ENCODE measurements at places on chromosomes 7 and 10.

DNA sequence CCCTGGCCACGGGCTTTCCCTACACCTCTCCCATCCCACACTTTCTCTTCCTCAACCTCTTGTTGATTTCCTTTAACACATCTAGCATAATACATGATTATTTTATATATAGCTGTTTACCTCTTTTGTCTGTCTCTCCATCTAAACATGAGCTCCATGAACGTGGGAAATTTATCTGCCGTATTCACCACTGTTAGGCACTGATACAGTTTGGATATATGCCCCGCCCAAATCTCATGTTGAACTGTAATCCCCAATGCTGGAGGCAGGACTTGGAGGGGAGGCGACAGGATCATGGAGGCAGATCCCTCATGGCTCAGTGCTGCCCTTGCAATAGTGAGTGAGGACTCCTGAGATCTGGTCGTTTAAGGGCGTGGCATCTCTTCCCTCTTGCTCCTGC lies 5.7 kb downstream of the CYTH3 start:
- H3K4me3 ChIP-seq = no peak overlapping the region
- no peak for DNase-seq
- H3K4me1 ChIP-seq = peaks cover 14% of the 10 kb centered on the region
- H3K27ac ChIP-seq = no peak overlapping the region

GRCh38 chr7:98970016-98970615 lies 91.8 kb downstream of the TRRAP start:
- H3K4me3 ChIP-seq = no peak overlapping the region
- no peak for DNase-seq
- peaks cover 45% of the 10 kb centered on the region for H3K36me3 ChIP-seq

DNA sequence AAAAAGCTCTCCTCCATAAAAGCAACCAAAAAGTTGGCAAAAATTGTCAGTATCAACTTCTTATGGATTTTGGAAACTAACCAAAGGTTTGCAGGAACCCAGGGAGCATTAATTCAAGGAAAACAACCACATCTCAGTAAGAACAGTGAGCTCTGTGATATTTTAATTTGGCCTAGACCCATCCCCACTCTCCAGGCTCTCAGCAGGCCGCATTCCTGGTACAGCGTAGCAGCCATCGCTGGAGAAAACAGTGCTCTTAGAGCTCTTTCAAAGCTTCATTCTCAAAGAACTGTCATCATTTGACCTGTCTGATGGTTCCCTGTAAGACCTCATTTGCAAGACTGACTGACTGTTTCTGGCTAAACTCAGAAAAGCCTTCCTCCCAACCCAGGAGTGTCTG lies 81.9 kb downstream of the NUDCD3 start:
- no peaks in the 10 kb centered on the region for H3K27me3 ChIP-seq
- H3K27ac ChIP-seq = no peak overlapping the region
- H3K36me3 ChIP-seq = peaks cover 29% of the 10 kb centered on the region
- no peak for DNase-seq
- no peak overlapping the region for H3K4me3 ChIP-seq
- H3K4me1 ChIP-seq = peaks cover 5% of the 10 kb centered on the region

DNA sequence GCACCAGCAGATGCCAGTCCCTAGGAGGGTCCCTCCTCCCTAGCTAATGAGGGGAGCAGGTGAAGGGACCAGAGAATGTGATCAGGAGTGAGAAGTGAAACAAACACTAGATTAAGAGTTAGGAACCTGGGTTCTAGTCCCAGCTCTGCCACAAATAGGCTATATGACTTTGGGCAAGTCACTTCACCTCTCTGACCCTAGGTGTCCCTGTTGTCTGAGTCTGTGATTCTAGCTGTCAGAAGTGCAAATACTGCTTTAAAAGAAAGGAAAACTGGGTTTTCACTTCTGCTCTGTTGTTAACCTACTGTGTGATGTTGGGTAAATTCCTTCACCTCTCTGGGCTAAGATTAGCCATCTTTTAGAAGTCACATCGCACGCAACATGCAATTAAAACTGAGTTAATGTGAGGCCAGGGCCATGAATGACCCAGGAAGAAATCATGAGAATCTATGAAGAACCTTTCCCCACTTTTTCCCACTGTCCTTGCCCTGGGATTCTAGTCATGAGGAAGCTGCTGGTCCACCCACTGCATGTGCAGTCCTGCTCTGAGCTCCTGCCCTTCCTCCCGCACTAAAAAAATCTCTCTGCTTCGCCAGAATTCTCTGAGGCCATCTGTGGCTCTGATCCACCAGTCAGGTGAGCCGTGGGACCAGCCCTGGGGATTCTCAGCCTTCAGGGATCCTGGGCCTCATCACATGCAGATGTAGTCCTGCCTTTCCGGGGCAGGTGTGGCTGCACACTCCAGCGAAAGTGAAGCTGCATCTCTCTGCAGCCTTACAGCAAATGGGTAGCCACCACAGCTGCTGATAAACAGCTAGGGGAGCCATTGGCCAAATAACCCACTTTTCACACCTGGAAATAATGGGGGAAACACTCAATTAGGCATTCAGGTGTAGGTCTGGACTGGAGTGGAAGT lies 181.7 kb downstream of the PLXNA4 start:
- H3K27ac ChIP-seq = no peak overlapping the region
- no peaks in the 10 kb centered on the region for H3K36me3 ChIP-seq
- H3K27me3 ChIP-seq = peaks cover 2% of the 10 kb centered on the region
- no peak overlapping the region for H3K4me3 ChIP-seq

GRCh38 chr10:95442341-95442740 lies 118.8 kb downstream of the SORBS1 start:
- H3K4me1 ChIP-seq = peaks cover 2% of the 10 kb centered on the region
- H3K27me3 ChIP-seq = peaks cover 4% of the 10 kb centered on the region
- no peak overlapping the region for H3K4me3 ChIP-seq
- H3K27ac ChIP-seq = no peak overlapping the region
- no peaks in the 10 kb centered on the region for H3K36me3 ChIP-seq

DNA sequence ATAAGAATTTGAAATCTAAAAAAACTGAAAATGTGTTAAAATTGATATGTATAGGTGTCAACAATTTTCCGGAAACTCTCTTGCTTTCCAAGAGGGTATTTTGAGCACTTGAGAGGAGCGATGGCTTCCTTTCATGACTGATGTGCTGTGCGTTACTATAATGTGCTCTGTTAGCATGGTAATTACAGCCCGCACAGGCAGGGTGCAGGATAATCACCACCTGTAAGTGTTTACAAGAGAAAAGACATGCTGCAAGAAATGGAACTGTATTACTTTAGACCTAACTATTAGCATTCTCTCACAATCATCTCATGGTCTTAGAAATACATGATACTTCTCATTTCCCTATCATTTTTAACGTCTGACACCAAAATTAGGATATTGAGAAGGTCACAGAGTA lies 92.4 kb upstream of the ADARB2 start:
- H3K27me3 ChIP-seq = peaks cover 15% of the 10 kb centered on the region
- no peaks in the 10 kb centered on the region for H3K36me3 ChIP-seq
- H3K4me1 ChIP-seq = peaks cover 5% of the 10 kb centered on the region
- DNase-seq = no peak
- H3K27ac ChIP-seq = no peak overlapping the region
- H3K4me3 ChIP-seq = no peak overlapping the region

- no peak overlapping the region for H3K27ac ChIP-seq
- DNase-seq = no peak
- no peaks in the 10 kb centered on the region for H3K27me3 ChIP-seq
- H3K4me3 ChIP-seq = no peak overlapping the region
- H3K36me3 ChIP-seq = peaks cover 4% of the 10 kb centered on the region
Measured at GRCh38 chr7:6056616-6057015, 25.4 kb downstream of the ANKRD61 start.

DNA sequence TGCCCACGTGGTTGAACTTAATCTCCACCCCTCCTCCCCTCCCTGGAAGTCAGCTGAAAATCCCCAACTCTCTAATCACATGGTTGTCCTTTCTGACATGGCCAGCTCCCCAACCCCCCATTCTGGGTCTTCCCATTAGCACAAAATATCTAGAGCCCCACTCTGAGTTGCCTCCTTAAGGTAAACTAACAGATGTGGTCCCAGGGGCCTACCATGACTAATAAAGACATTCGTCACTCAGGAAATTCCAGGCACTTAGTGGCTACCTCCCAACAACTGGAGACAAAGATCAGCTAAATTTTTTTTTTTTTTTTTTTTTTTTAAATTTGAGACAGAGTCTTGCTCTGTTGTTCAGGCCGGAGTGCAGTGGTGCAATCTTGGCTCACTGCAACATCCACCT lies 21.1 kb downstream of the CCDC126 start:
- H3K27ac ChIP-seq = no peak overlapping the region
- H3K4me1 ChIP-seq = peaks cover 6% of the 10 kb centered on the region
- H3K27me3 ChIP-seq = no peaks in the 10 kb centered on the region
- peaks cover 47% of the 10 kb centered on the region for H3K36me3 ChIP-seq
- no peak overlapping the region for H3K4me3 ChIP-seq

GRCh38 chr10:78859769-78860168 lies 209.0 kb upstream of the ZMIZ1 start:
- H3K27me3 ChIP-seq = peaks cover 18% of the 10 kb centered on the region
- no peak overlapping the region for H3K4me3 ChIP-seq
- H3K4me1 ChIP-seq = no peaks in the 10 kb centered on the region
- H3K27ac ChIP-seq = no peak overlapping the region
- DNase-seq = no peak

- DNase-seq = no peak
- H3K27ac ChIP-seq = no peak overlapping the region
- no peak overlapping the region for H3K4me3 ChIP-seq
- H3K27me3 ChIP-seq = peaks cover 7% of the 10 kb centered on the region
- H3K4me1 ChIP-seq = peaks cover 7% of the 10 kb centered on the region
Measured at GRCh38 chr10:71471957-71472365, 75.2 kb downstream of the CDH23 start.
